CD4-positive, alpha-beta T cell treated with Interleukin-1 beta for 1 hour (primary cell): ENCODE measurements at places on chromosomes 3 and 15.

DNA sequence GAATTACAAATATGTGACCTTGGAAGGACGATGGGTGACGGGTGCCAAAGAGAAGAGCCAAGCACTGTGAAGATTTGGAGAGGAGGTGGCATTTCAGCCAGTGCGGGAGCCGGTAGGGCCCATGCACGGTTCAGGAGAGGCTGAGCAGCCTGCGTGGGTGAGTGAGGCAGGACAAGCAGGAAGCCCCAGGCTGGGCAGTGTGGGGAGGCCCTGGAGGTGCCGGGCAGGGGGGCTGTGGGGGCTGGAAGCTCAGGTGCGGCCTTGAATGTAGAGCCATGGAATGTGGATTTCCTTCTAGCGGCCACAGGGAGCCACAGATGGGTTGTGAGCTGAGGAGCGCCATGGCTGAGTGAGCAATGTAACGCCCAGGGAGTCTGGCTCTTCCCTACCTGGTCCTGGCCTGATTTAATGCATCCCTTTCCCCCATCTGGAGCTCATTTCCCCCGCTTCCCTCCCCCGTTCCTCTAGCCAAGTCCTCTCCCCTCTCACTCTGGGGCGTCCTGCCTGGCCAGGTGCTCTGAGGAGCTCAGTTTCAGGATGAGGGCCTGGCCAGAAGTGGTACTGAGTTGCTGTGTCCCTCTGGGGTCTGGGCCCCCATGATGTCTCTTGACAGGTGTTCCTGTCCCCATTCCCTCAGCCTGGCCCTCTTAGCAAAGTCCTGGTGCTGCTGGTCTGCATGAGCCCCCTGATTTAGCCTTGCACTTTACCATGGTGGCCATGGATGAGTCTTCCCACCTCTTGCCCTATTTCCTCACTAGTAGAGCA is 41.8 kb upstream of the IQSEC1 start:
- DNase-seq, result no peak

GRCh38 chr3:171163101-171164066 is 136.9 kb upstream of the SLC2A2 start:
- peak; percentile 53 for DNase-seq

GRCh38 chr15:44550256-44550655 is 13.3 kb downstream of the EIF3J start:
- peak; percentile 23 for DNase-seq

DNA sequence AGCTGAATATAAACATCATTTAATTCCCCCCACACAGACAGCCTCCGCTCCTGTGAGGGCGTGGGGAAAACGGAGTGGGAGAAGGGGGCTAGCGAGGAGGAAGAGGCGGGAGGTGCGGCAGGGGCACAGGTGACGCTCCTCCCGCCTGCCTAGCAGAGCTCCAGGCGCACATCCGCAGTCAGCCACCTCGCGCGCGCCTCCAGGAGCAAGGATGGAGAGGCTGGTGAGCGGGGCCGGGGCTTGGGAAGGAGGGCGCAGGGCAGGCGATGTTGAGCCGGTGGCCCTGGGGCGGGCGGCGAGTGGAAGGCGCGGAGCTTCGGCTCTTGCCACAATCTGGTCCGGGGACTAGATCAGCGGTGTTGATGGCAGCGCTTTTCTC is at the start of gene CD200:
CD200 (plus strand) TSS at position 155 of the 379 bp plus-strand sequence; CDS start at position 212, 57 bp downstream.
- peak; percentile 33 for DNase-seq

- DNase-seq, result no peak
Observed at GRCh38 chr15:97962263-97962662, 1.8 kb downstream of the ARRDC4 start.

GRCh38 chr15:40286061-40286532 is 3.2 kb upstream of the ANKRD63 start:
- DNase-seq, result no peak

GRCh38 chr15:41772720-41773331 is 1.5 kb upstream of the MAPKBP1 start:
- peak; percentile 67 for DNase-seq
